Left colon (tissue), 2 donors: ENCODE measurements at places on chromosomes 2 and 18. TPM values are rescaled to one million over a fixed set of nuclear protein-coding genes. Genes with fewer than 3 reads are reported as not detected.

DNA sequence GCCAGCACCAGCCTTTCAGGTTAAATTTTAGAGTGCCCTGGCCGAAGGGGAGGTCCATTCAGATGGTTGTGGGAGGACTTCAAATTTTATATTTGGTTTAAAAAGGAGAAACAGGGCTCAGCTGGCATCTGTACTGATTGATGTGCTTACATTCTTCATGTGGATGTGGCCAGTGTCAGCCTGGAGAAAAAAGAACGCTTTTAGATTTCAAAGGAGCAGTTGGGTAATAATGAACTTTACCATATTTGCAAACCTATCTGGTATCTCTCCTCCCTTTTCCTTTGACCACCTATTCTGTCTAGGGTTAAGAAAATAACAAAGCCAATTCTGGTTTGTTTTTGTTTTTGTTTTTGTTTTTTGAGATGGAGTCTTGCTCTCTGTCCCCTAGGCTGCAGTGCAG is 21.3 kb downstream of the RAB12 start:
- DNase-seq: no peak

ESCO1 gene
- total RNA-seq: 16.4 TPM

- DNase-seq: no peak
These were observed 14.9 kb downstream of the ICOS start for GRCh38 chr2:203951366-203951902.

CPLX4 gene
- total RNA-seq: not detected

DNA sequence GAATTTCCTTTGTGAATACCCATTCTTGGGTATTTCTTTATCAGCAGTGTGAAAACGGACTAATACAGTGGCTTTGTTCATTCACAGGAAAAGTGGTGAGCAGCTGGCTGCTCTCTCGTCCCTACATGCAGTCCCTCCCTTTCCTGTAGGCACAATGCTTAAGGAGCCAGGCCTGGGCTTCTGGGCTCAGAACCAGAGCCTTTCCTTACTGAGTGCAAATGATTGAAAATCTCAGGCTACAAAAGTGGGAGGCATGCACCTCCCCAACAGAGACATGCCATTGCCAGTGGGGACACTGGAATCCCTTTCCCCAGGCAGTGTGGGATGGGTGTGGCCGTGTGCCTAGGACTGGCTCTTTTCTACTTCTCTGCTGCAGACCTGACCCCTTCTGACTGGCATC is 61.3 kb downstream of the MCFD2 start:
- DNase-seq: peak; percentile 2

NYAP2 gene
- not detected for total RNA-seq

GRCh38 chr18:2971741-2972552 is 41.0 kb downstream of the LPIN2 start:
- DNase-seq: peak; percentile 34

- DNase-seq: no peak
These were observed 3.0 kb downstream of the MEIS1 start for GRCh38 chr2:66437691-66438497.
